ENCODE measurements at places on chromosomes 6 and 20.

GRCh38 chr20:34639755-34640222, 37.1 kb downstream of the PIGU start:
- DNase-seq: no peak

DNA sequence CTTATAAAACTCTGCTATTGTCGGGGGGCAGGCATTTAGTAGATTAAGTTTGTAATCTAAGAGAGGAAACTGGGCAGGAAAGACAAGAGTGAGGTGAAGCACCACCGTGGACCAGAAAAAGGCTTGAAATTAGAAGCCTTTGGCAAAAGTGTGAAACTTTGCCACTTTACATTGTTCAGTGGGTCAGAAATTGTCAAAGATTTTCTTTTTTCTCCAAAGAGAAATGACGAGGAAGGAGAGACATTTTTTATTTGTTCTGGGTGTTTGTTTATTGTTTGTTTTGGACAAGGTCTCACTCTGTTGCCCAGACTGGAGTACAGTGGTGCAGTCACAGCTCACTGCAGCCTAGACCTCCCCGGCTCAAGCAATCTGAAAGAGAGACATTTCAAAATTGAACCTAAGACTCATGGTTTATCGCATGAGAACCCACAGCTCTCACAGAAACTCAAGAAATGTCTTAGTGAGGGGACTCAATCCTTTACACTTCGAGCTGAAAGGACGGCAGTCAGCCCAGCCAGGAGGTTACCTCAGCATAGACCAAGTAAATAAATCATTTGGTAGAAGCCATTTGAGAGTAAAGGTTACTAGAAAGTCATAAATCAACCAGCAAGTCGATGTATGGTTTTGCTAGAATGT, 262.8 kb upstream of the TAB2 start:
- DNase-seq: no peak

GRCh38 chr20:11372876-11373790, 544.6 kb upstream of the BTBD3 start:
- no peak for DNase-seq

GRCh38 chr20:52985687-52986086, 13.5 kb downstream of the TSHZ2 start:
- no peak for DNase-seq

DNA sequence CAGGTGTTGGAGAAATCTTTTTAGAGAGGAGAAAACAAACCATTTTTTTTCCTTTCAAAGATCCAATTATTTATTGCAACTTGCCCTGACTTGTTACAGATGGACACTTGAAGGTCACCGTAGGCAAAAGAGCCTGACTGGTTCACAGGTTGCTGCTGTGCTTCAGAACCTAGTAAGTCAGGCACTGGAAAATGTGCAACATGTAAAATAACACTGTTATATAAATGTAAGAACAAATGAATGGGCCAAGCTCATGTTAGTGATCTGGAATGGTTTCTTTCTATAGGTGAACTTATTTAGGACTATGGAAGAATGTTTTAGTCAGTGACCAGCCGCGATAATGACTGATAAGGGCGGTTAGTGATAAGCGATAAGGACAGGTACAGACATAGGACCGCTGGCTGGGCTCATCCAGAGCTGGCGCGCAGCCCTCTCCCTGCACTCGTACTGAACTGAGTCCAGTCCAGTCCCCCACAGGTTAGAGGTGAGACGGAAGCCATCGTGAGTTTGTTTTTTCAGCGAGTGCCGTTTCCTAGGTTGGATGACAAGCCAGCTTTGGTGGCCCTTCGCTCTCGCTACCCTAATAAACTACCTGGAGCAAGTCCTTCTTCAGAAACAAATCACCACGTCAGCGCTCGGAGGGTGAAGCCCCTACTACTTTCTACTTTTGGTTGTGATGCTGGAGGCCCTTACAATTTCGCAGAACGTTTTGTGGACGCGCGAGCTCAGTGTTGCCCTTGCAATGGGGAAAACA, 94.4 kb upstream of the PRDM1 start:
- DNase-seq: peak; percentile 40

- DNase-seq: no peak
Observed at GRCh38 chr20:3659492-3660261, 3.5 kb downstream of the GFRA4 start.

- DNase-seq: peak; percentile 80
Observed at GRCh38 chr20:49323622-49324238, 45.9 kb upstream of the ZNFX1 start.

DNA sequence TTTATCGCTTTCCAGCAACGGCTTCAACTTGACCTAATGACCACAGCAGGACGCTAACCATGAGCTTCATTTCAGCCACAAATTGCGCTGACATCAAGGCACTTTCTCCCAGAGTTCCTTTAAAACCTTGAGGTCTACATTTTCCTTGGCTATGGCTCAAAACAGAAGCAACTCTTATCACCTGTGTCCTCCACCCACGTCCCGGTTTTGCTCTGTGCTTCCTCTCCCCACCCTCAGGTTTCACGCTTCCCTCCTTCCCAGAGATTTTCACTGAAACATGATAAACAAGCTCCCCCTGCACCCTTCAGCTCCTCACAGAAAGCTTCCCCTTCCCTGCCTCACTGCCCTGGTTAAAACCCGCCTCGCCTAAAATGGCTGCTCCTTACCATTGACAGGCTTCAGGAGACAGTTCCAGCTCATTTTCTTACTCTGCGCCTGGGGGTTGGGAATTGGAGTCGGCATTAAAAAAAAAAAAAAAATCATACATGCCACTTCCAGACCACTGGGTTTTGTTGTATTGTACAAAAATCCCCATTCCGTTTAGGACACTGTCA, 229.5 kb downstream of the UBE3D start:
- DNase-seq: no peak

DNA sequence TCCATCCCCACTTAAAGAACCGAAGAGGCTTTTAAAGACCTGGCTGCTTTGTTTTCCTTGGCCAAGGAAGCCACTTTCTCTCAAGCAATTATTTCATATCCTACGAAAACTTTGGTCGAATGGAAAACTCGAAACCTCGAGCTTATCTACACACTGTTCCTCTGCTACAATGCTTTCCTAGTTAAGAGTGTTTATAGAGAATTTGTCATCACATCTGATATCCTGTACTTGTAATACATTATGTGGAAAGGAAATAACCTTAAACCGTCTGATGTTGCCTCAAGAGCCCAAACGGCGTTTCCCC, 28.1 kb downstream of the TFAP2B start:
- no peak for DNase-seq

DNA sequence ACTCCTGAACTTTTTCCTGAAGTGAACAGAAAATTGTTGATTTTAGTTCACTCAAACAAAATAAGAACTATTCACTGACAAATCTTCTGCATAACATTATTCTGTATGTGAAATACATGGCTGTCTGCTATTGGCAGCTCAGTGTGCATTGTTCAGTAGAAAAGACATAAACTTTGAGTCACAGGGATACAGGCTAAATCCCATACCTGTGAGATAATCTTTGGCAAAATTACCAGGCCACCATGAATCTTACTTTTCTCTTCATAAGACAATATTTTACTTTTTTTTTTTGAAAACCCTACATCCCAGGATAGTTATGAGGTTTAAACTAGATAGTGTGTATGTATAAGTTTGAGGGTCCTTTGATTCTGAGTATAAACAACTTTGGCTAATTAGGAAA, 224.8 kb downstream of the GRM1 start:
- no peak for DNase-seq

- DNase-seq: peak; percentile 21
Observed at GRCh38 chr20:15951658-15952057, 621.6 kb downstream of the KIF16B start.

- DNase-seq: peak; percentile 7
Observed at GRCh38 chr6:120869397-120869796, 464.9 kb downstream of the TBC1D32 start.

GRCh38 chr6:165662041-165662748, 846 bp downstream of the PDE10A start:
- no peak for DNase-seq

DNA sequence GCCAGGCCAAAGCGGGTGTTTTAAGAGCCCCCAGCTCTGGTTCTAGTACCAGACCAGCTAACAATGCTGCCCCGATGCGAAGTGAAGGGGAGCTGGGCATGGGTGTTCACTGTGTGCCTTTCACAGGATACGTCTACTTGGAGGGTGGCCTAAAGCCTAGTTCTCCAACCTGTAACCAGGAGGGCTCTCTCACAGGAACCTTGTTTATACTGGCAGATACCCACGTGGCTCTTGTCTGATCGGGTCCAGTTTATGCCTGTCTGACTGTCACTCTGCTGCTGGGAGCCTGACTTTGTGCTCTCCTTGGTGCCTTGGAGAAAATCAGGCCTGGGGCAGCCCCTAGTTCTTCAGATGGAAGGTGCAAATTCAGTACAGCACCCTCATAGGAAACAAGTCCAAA, 60.2 kb upstream of the RNF144B start:
- no peak for DNase-seq

DNA sequence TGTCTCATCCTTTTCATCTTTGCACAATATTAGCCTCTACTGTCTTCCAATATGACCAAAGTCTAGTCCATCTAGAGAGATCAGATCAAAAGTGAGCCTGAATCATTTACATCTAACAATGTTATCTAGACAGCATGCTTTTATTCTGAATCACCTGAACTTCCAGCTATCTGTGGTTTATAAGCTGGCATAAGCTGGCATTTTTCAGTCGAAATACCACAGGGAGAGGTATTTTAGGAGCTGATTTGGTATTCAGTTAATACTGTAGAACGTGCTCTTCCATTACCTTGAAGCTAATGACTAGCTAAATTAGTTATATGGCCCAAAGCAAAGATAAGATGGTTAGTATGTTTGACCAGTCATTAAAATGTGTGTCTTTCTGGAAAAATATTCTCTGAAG, 188.3 kb upstream of the AGPAT4 start:
- DNase-seq: peak; percentile 76

DNA sequence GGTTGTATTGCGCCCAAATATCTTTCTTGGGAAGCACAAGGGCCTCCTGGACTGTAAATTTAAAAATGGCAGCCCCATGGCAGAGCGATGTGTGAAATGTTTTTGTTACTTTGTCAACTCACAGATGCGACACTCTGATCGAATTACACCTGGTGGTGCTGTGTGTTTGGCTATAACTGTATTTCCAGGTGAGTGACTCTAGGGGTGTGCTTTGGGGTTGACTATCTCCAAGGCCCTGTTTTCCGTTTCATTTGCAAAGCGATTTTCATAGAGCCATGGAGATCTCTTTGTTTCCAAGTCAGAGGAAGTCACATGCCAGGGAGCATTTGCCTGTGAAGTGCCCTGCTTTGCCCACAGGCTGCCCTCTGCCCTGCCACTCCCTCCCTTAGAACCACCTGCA, 93.5 kb downstream of the CDC5L start:
- DNase-seq: no peak

DNA sequence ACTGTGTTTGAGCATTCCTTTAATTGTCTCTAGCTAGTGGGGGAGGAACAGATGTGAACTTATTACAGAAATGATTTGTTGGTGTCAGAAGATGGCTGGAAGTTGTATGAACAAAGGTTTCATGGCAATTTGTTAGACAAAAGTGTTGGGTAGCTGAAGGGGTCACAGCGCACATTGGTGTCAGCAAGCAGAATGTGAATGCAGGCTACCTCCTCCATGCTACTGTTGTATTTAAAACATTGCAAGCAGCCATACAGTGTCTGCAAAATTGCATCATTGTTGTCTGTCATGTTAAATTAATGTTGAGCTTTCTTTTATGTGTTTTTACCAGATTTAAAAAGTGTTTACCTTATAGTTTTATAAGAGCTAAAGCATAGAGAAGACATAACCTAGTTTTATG, 6.2 kb downstream of the LRRC1 start:
- DNase-seq: no peak

GRCh38 chr6:75943381-75943780, 129.1 kb downstream of the IMPG1 start:
- DNase-seq: no peak

GRCh38 chr6:28424163-28424562, 19.1 kb downstream of the ZSCAN23 start:
- peak; percentile 51 for DNase-seq

DNA sequence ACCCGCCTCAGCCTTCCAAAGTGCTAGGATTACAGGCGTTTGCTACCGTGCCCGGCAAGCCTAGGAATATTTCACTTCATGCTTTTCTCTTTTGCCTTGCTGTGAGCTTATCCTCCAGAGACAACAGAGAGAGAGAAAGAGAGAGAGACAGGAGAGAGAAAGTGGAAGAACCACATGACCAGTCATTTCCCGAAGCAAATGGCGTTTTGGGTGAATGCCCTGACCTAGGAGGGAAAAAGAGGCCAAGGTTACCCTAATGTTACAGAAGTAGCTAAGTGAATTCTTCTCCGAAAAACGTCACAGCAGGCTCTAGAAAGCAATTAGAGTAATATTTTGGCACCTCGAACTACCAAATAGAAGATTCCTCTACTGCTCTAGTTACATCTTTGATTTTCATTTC, 9.1 kb downstream of the SGK1 start:
- DNase-seq: no peak

DNA sequence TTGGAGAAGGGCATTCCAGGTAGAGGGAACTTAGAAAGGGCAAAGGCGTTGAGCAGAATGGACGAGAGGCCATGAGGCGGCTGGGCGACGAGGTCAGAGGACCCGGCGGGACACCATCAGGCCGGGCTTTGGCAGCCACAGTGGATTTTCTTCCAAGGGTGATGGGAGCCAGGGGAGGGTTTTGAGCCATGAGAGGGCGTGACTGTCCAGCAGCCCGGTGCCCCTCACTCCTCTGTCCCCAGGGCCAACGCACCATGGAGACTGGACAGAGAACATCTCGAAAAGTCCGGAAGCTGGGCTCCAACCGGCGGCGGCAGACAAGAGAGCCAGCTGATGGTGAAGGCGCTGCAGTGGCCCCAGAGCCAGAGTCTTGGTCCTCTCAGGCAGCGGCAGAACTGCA, 6.4 kb downstream of the RAB44 start:
- no peak for DNase-seq

GRCh38 chr6:55913228-55914195, 38.1 kb upstream of the BMP5 start:
- no peak for DNase-seq

DNA sequence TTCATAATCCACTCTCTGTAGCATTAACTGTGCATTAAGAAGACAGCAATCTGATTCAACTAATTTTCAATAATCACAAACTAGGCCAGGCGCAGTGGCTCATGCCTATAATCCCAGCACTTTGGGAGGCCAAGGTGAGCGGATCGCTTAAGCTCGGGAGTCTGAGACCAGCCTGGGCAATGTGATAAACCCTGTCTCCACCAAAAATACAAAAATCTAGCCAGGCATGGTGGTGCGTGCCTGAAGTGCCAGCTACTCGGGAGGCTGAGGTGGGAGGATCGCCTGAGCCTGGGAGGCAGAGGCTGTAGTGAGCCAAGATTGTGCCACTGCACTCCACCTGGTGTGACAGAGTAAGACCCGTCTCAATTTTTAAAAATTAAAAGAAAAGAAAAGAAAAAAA, 29.5 kb downstream of the SERPINB9 start:
- DNase-seq: no peak

GRCh38 chr6:129476810-129477209, 233.2 kb downstream of the ARHGAP18 start:
- DNase-seq: no peak

DNA sequence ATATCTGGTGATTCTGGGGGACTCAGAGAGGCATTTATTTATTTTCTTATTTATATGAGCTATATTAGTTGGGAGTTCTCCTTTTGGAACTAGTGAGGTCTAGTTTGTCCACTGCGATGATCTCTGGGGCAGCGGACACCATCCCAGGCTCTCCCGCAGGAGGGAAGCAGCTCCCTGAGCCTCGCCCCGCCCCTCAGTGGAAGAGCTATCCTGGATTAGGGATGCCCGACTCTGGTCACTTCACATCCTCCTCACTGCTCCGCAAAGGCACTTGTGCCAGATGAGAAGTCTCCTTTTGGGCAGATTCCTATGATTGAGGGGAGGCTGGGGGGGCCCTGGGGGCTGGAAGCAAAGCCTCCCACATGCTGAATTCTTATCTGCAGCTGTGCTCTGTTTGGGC, 3.6 kb upstream of the MAS1 start:
- no peak for DNase-seq

- DNase-seq: no peak
Observed at GRCh38 chr6:142857233-142857761, 87.7 kb downstream of the HIVEP2 start.
